ENCODE measurements at places on chromosomes 13 and 19.
A peak's percentile ranks its signal among the peaks of the same experiment; 100 is the strongest.

DNA sequence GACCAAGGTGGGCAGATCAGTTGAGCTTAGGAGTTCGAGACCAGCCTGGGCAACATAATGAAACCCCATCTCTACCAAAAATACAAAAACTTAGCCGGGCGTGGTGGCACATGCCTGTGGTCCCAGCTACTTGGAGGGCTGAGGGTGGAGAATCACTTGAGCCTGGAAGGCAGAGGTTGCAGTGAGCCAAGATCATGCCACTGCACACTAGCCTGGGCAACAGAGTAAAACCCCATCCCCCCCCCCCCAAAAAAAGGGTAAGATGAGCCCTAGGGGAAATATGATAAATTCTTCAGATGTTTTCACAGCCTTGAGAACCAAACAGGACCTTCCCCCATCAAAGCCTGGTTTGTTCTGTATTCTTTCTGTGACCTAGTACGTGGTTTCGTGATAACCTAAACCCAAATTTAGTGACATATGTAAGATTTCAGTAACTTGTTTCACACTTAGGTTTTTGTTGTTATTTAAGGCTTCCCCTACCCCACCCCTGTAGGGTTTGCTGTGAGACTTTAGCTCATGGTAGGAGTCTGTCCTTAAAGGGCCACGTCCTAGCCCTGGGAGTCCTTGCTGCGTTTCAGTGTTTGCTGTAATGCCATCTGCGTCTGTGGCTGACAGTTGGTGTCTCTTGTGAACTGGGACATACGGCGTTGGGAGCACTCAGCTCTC lies 49.6 kb downstream of the MYO9B start:
- no peak for DNase-seq

DNA sequence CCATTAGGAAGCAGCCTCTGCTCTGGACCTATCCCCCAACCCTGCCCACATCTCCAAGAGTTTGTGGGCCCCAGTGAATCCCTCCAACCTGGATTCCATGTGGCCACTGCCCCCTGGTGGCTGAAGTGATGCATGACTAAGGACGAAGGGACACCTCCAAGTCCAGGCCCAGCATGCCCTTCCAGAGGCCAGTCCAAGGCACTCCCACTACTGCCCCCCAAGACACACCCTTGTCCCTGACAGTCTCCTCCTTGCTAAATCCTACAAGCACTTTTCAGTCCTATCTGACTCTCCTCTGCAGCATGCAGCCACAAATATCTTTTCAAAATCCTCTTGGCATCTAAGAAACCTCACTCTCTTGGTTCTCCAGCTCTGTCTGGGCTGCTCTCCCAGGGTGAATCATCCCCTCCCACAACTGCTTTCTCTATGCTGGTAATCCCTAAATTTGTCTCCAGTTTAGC lies 33.0 kb downstream of the DEDD2 start:
- DNase-seq = no peak

GRCh38 chr19:46976845-46977320 lies 42.8 kb upstream of the NPAS1 start:
- DNase-seq = no peak

GRCh38 chr13:93244918-93245280 lies 18.3 kb downstream of the GPC6 start:
- DNase-seq = no peak

- no peak for DNase-seq
These were observed 1.8 kb downstream of the MAB21L1 start for GRCh38 chr13:35474496-35475211.

GRCh38 chr13:30132623-30133553 lies 174.5 kb downstream of the KATNAL1 start:
- DNase-seq = peak; percentile 27

DNA sequence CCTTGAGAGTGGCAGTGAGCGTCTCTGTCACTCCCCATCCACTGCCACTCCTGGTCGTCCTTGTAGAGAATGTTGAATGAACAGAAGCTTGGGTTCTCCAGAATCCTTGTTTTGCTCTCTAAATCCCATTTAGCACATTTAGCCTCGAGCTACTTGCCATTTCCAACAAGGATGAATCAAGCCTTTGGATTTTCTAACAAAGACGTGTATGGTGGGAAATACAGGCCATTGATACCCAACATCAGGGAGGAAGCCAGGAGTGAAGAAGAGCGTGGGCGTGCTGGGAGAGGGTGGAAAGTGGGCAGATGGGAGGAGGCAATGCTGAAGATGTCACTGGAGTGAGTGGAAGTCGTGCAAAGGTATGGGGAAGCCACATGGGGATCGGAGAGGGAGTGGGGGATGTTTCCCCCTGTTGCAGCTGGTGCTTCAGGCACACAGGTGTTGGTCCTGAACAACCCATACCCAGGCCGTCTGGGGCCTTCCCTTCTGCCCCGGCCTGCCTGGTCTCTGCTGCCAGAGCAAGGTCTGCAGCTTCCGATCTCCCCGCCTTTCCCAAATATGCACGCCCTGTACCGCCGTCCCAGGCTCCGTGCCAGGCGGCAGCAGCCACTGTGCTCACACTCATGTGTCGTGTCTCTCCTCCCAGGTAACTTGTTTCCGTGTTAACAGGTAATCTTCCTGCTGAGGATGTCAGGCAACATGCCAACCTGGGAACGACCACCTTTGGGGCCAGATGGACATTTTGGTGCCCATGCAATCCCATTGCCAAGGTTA lies 48.7 kb downstream of the ZIC5 start:
- DNase-seq = peak; percentile 80

DNA sequence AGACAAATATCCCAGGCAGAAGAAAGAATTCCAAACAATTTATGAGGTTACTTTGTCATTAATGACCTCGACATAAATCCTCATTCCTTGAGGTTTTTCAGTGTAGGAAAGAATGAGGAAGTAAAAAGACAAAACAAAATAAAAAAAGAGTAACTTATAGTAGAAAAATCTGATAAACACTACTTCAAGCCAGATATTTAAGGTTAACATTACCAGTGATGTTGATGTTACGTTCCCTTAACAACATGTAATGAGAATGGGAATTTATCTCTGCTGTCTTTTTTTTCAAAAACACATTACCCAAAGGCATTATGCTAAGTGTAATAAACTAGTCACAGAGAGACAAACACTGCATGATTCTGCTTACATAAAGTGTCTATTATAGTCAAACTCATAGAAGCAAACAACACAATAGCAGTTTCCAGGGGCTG lies 935.1 kb downstream of the SLITRK1 start:
- no peak for DNase-seq

DNA sequence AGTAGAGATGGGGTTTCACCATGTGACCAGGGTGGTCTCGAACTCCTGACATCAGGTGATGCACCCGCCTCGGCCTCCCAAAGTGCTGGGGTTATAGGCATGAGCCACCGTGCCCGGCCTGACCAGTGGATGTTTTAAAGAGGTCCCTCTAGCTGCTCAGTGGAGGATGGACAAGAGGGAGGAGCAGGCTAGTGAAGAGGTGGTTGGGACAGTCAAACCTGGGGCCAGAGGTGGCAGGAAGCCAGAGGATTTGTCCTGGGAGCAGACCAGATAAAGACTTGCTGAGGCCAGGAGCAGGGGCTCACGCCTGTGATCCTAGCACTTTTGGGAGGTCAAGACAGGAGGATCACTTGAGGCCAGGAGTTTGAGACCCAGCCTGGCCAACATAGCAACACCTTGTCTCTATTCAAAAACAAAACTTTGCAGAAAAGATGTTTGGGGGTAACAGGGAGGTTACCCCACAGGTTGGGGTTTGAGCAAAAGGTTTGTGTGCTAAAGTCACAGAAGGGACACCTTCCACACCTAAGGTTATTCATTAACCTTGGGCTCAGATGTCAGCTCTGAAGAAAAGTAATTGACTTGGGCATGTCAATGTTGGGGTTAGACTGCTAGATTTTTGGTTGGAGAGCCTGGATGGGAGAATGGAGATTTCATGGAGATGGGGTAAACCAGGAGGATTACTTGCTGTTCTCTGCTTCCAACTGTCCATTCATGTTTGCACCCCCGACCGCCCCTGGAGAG lies 9.0 kb downstream of the BCAM start:
- DNase-seq = no peak

DNA sequence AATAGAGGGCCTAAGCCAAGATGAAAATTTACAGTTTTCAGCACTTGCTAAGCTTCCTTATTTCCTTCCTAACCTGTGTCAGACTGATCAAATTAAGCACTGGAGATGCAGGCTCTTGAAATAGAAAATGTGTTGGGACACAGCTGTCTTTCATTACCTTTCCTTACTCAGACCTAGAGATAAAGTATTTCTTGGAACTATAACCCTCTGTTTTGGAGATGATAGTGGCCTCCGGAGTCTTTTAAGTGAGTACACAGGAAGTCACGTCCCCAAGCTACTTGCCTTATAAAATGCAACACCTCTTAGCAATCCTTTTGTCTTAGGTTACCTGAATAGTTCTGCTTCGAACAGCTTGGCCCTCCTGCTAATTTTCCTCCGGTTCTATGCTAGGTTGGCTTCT lies 12.4 kb upstream of the AKAP11 start:
- DNase-seq = no peak

GRCh38 chr19:42332059-42332458 lies 6.6 kb downstream of the MEGF8 start:
- no peak for DNase-seq

- no peak for DNase-seq
These were observed 63.2 kb downstream of the SHISA2 start for GRCh38 chr13:25988661-25989060.

DNA sequence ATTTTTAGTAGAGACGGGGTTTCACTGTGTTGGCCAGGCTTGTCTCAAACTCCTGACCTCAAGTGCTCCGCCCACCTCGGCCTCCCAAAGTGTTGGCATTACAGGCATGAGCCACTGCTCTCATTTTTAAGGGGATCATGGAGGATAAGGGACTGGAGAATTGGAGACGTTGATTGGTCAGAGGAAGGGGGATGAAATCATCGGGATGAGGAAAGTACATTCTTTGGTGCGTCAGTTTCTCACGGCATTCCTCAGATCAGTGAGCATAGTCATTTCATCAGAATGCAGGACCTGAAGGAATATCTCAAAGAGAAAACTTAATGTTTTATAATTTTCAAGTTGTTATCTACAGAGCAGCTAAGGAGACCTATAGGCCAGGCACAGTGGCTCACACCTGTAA lies 14.0 kb downstream of the ZNF114 start:
- no peak for DNase-seq

GRCh38 chr19:39031368-39032062 lies 834 bp downstream of the FBXO27 start:
- no peak for DNase-seq

DNA sequence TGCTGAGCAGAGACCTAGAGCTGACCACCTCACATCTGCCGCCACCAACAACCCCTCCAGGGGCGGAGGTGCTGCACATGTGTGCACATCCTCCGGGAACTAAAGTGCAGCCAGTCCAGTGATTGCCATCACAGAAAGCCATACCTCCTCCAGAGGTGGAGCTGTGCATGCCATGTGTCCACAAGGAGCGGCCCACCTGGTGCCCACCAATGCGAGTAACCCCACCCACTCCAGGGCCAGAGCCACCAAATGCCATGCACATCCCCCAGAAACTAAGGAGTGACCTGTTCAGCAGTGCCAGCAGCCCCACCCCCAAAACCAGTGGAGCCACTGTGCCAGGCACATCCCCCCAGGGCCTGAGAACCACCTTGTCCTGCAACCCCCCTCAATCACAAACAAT lies 557.9 kb downstream of the UQCRFS1 start:
- no peak for DNase-seq

GRCh38 chr13:80436571-80437169 lies 95.7 kb upstream of the SPRY2 start:
- DNase-seq = no peak

All from NCI-H2081 treated with DMSO at 0.1 percent for 48 hours (cell line).